AG04449 (cell line): ENCODE measurements at places on chromosomes 16 and 17.

GRCh38 chr16:56355221-56355620 is 70.1 kb downstream of the AMFR start:
- no peak for DNase-seq

- no peak for DNase-seq
These were observed 10.5 kb downstream of the XYLT2 start for GRCh38 chr17:50356418-50356817.

- DNase-seq = no peak
These were observed 11.9 kb downstream of the KIF19 start for GRCh38 chr17:74337834-74338500.

- no peak for DNase-seq
These were observed 1.4 kb downstream of the SRSF2 start for GRCh38 chr17:76735586-76736348.

- no peak for DNase-seq
These were observed 5.8 kb upstream of the ABCA6 start for GRCh38 chr17:69147460-69147859.
